M059J (cell line): ENCODE measurements at places on chromosomes 3 and 15. TPM values are rescaled to one million over a fixed set of nuclear protein-coding genes. Genes with fewer than 3 reads are reported as not detected.

LDHAL6B gene
- not detected in 2 replicates for total RNA-seq

GRCh38 chr3:7146529-7146928 is 285.6 kb downstream of the GRM7 start:
- DNase-seq = no peak

DNA sequence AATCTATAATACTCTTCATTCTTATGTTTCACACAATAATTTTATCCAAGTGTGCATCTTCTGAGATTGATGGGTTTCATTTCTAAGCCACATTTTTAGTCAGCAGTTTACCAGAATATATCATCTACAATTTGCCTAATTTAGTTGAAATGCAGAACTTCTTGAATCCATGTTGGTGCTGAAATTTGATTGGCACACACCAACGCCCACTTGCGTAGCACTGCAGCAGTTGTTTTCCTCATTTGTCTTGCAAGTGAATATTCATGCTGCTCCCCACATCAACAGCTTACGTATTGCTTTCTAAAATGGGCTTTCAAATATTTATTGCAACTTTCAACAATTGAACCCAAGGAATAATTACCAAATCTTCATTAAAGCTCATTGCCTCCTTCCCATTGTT is 87.8 kb upstream of the CTDSPL start:
- no peak for DNase-seq

GNAT1 gene
- total RNA-seq = not detected in 2 replicates

TMEM115 gene
- total RNA-seq = 28.0 and 38.2 TPM in 2 replicates

HDC gene
- 0.05 and 0.10 TPM in 2 replicates for total RNA-seq

LNP1 gene
- 7.1 and 11.2 TPM in 2 replicates for total RNA-seq

GRCh38 chr3:123431658-123432324 is 17.1 kb downstream of the ADCY5 start:
- peak; percentile 88 for DNase-seq

- peak; percentile 75 for DNase-seq
Observed at GRCh38 chr3:169575381-169575780, 88.1 kb downstream of the MECOM start.

GRCh38 chr15:29623116-29623639 is 199.1 kb downstream of the TJP1 start:
- DNase-seq = no peak

SOX2 gene
- total RNA-seq = 1.6 and 2.0 TPM in 2 replicates

DNA sequence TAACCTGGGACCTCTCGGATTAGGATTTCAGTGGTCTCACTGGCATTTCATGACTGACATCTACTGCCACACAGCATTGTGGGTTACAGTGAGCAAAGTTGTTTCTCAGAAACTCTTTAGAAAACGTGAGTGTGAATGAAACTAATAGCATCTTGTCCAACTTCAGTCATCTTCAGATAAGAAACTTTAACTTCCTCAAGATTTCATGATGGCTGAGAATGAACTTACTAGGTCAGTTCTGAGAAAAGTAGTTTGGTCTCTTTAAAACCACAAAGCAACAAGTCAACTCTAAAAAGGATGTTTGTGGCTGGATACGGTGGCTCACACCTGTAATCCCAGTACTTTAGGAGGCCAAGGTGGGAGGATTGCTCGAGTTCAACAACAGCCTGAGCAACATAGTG is 14.2 kb upstream of the HOMER2 start:
- no peak for DNase-seq

- DNase-seq = peak; percentile 28
Observed at GRCh38 chr3:45365060-45365459, 23.3 kb upstream of the LARS2 start.

GXYLT2 gene
- 2.3 and 7.7 TPM in 2 replicates for total RNA-seq

- peak; percentile 9 for DNase-seq
Observed at GRCh38 chr3:37590328-37591079, 271.2 kb upstream of the CTDSPL start.

DNA sequence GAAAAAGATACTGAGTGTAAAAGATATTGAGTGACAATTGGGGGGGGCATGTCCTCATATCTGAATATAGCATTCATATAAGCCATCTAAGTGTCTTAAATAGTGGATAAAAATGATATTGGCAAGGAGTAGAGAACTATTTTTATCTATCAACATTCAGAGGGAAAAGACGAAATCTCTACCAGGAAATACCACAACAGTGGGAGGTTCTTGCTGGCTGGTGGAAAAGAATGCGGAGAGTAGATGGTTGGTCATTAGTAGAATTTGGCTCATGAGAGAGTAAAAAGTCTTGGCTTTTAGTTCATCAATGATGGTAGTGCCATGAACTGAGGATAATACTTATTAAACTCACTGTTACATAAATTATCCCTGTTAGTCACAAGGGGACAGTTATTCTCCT is 4.8 kb upstream of the TCF12 start:
- no peak for DNase-seq

GOLGA6D gene
- not detected in 2 replicates for total RNA-seq

- DNase-seq = peak; percentile 77
Observed at GRCh38 chr3:17489139-17489538, 253.3 kb downstream of the TBC1D5 start.

AGBL1 gene
- total RNA-seq = not detected in 2 replicates

GRCh38 chr15:60699845-60700244 is 220.9 kb upstream of the ICE2 start:
- DNase-seq = no peak

GRCh38 chr15:59268168-59268851 is 61.7 kb downstream of the LDHAL6B start:
- DNase-seq = peak; percentile 76

GRCh38 chr3:174170248-174170647 is 688.9 kb upstream of the NAALADL2 start:
- no peak for DNase-seq

GRCh38 chr3:46085421-46086082 is 58.3 kb upstream of the XCR1 start:
- no peak for DNase-seq

DNA sequence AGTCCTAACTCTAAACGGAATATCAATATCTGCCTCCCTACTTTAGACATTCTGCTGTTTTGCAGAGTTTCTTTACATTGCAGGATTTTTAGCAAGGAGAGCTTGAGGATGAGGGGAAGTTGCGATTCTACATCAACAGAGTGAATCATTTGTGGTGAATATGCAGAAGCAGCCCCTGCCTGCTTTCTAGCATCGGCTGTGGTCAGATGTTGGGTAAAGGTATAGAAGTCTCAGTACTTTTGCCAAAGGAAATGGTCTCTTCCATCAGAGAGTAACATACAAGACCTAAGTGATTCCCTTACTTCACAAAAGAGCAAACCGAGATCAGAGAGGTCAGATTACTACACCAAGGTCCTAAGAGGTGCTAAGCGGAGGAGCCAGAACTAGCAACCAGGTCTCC is 15.2 kb downstream of the ST3GAL6 start:
- DNase-seq = peak; percentile 56

- no peak for DNase-seq
Observed at GRCh38 chr3:43641306-43642114, 19.7 kb upstream of the ANO10 start.

FURIN gene
- total RNA-seq = 16.5 and 33.6 TPM in 2 replicates

SLCO2A1 gene
- 0.20 and 0.47 TPM in 2 replicates for total RNA-seq

- DNase-seq = no peak
Observed at GRCh38 chr3:33256249-33256648, 21.0 kb upstream of the FBXL2 start.

DNA sequence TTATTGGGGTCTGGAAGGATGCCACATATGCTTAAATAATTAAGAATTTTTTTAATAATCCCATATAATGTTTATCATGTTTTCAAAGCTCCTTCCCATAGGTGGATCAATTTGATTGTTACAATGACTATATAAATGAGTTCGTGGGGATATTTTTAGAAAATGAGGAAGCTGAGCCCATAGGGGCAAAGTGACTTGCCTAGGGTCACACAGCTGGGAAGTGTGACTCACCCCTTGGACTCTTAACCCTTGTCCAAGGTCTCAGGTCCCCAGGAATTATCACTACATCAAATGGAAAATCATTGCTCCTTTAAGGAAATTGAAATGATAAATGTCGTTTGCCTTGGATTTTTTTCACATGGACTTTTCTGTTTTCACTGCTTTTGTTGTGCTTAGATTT is 161.2 kb upstream of the RGMA start:
- DNase-seq = no peak

CDCP1 gene
- total RNA-seq = 23.7 and 33.5 TPM in 2 replicates

DNA sequence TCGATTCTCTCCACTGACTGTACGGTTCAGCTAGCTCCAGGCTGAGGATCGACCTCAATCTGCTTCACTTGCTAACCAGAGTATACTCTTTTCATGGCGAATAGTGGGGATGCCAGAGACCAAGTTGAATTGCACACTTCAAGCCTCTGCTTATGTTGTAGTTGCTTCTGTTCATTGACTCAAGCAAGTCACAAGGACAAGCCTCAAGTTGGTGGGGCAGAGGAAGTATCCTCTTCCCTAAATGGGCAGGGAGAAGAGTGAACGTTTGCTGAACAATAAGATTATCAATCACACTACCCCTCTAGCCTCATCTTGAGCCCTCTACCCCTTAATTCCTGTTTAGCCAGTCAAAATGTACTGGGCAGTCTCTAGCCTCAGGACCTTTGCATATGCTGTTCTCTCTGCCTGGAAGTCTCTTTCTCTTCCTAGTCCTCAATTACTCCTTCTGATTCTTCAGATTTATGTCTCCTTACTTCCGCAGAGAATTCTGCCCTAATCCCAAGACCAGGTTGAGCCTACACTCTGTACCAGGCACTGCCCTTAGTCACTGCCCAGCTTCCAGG is 390.4 kb upstream of the PROK2 start:
- no peak for DNase-seq

VWA5B2 gene
- total RNA-seq = not detected in 2 replicates

- peak; percentile 45 for DNase-seq
Observed at GRCh38 chr15:58410353-58410752, 21.4 kb upstream of the LIPC start.

GRCh38 chr3:139074565-139075115 is 29.9 kb upstream of the PRR23C start:
- DNase-seq = no peak

HIGD2B gene
- 0.20 TPM in 1 of 2 replicates, not detected in the other for total RNA-seq

DNA sequence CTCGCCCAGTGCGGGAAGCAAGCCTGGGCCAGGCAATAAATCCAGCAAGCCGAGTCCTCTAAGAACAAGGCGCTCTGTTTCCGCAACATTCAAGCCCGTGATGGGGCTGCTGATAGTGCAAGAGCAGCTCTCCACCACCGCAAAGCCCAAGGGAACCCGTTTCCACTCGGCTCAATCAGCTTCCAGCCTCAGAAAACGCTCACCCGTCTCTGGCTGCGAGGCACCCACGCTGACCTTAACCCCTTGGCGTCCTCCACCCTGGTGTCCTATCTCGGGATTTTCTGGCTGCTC is 17.8 kb downstream of the SPATA12 start:
- peak; percentile 60 for DNase-seq

DNA sequence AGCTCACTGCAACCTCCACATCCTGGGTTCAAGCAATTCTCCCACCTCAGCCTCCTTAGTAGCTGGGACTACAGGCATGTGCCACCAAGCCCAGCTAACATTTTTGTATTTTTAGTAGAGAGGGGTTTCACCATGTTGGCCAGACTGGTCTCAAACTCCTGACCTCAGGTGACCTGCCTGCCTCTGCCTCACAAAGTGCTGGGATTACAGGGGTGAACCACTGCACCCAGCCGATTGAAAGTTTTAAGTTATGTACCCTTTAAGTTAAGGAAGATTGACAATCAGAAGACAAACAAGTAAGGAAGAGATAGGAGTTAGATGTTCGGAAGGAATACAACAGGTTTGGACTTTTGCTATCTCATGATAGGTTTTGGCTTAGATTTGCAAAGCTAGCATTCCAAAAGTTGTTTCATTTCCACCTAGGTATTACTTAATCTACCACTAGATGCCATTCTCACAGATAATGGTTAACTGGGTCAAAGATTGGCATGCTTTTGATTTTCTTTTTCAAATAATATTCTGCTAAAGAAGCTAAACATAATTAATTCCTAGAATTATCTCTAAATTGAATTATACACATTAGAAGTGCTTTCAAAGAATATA is 35.0 kb downstream of the GATM start:
- no peak for DNase-seq

- no peak for DNase-seq
Observed at GRCh38 chr15:31569836-31570235, 243.2 kb downstream of the KLF13 start.

ZIC1 gene
- total RNA-seq = 7.9 and 10.5 TPM in 2 replicates

TMEM212 gene
- total RNA-seq = not detected in 2 replicates

ACOX2 gene
- 2.8 and 18.5 TPM in 2 replicates for total RNA-seq

GRCh38 chr15:39406485-39406884 is 174.4 kb upstream of the THBS1 start:
- no peak for DNase-seq

GRCh38 chr3:12175137-12175593 is 16.5 kb upstream of the TIMP4 start:
- peak; percentile 60 for DNase-seq

- DNase-seq = no peak
Observed at GRCh38 chr3:178072391-178073305, 463.6 kb upstream of the KCNMB2 start.

ALPK3 gene
- total RNA-seq = 0.25 and 1.0 TPM in 2 replicates

GRCh38 chr15:85865070-85865684 is 70.5 kb upstream of the KLHL25 start:
- DNase-seq = peak; percentile 34

DNA sequence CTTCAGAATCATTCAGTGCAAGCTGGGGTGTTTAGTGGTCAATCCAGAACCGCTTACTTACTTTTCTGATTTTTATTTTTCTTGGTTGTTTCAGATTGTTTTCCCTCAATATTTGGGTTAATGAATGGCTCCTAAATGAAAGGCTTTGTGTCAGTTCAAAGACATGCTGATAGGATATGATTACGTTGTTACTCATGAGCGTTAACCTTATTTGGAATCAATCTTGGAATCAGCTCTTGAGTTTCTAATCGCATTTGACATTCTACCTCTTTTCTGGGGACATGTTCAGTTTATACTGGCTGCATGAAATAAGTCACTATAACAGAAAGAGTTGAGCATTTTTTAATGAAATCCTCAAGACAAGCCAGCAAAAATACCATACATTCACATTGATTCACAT is 50.2 kb downstream of the ATP11B start:
- no peak for DNase-seq

LRRC2 gene
- 0.17 and 1.1 TPM in 2 replicates for total RNA-seq

GRCh38 chr3:171028025-171028778 is 1.7 kb upstream of the SLC2A2 start:
- DNase-seq = peak; percentile 98

DNA sequence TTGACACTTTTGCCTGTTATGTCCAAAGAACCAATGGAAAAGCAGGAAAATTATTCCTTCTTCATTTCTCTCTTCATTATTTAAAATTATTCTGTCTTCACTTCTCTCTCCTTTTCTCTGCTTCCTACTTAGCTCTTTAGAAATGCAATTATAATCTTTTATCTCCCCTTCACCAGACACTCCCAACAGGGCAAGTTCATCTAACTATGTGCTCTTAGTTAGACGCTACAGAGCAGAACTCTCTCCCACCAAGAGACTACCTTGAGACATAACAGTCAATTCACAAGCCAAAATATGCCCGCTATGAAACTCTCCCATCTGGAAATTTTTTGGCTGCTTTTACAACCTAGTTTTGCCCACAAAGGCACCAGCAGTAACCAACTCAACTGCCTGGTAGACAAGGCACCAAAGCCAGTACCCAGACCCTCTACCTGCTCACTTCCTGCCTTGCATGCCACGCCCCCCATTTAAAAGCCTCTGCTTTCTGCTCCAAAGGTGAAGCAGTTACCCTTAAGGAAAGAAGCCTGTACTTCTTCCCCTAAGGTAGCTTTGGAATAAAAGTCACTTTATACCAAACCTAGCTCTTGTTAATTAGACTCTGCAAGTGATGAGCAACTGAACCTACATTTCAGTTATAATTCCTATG is 28.1 kb downstream of the CCRL2 start:
- DNase-seq = no peak

GRCh38 chr3:72830452-72831223 is 17.6 kb downstream of the SHQ1 start:
- DNase-seq = no peak
